ENCODE measurements at places on chromosomes 1 and 21.

DNA sequence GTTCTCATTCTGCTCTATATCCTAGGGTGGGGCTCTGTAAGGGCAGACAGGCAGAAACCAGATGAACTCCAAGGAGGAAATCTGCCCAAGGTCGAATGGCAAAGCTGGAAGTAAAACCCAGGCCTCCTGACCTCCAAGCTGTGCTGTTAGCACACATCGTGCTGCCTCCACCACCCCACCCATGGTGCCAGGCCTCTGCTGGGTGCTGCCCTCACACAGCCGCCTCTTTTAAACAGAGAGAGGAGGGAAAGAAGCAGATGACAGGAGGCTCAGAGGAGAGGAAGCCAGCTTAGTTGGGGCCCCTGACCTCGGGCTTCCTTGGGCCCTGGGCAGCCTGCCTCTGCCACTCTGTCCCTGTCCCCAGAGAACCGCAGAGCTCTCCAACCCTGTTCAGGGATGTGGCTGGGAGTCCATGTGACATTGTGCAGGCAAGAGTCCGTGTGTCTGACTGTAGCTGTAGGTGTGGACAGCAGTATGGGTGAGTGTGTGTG, 1.1 kb downstream of the SYNC start:
- no peak for DNase-seq

DNA sequence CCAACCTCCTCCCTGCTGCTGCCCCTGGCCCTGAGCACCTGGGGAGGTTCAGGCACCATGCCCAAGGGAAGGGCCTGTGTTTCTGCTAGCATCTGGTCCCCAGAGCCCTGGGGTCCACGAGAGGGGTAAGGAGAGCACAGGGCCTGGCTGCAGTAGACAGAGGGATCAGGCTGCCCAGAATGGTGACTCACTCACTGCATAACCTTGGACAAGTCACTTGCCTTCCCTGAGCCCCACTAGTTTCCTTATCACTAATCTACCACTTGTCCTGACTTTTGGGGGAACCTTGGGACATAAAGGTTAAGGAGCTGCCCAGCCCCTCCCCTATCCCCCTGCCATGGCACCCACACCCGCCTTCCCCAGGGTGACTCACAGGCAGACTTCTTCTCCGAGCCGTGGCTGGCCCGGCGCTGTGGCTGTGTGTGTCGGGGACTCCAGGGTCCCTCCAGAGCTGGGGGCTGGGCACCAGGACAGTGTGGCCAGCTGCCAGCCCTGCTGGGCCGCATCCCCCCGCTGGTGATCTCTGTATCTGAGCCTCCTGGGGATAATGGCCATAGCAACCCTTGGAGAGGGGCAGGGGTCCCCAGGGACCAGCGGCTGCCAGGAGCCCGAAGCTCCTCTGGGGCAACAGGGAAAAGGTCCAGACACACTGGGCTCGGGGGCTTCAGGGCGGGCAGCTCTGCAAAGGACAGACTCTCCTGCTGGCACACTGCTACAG, 4.0 kb downstream of the ARHGEF19 start:
- no peak for DNase-seq

- DNase-seq = peak; percentile 67
These were observed 40.2 kb downstream of the IL12RB2 start for GRCh38 chr1:67347688-67348472.

GRCh38 chr21:45048968-45049367, 25.4 kb upstream of the ADARB1 start:
- no peak for DNase-seq

- DNase-seq = no peak
These were observed 11.3 kb downstream of the DCAF8 start for GRCh38 chr1:160251011-160251410.

DNA sequence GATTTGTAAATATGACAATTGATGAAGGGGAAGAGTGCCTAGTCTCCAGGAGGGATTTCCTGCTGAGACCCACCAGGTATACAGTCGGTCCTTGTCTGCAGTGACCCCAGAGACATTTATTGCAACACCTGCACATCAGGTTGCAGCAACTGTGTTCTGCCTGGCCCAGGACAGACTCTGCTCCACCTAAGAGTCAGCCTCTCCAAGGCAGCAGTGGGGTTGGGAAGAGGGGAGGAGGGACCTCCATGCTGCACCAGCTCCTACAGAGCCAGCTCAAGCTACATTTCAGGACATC, 120.4 kb upstream of the IRF2BP2 start:
- DNase-seq = no peak

DNA sequence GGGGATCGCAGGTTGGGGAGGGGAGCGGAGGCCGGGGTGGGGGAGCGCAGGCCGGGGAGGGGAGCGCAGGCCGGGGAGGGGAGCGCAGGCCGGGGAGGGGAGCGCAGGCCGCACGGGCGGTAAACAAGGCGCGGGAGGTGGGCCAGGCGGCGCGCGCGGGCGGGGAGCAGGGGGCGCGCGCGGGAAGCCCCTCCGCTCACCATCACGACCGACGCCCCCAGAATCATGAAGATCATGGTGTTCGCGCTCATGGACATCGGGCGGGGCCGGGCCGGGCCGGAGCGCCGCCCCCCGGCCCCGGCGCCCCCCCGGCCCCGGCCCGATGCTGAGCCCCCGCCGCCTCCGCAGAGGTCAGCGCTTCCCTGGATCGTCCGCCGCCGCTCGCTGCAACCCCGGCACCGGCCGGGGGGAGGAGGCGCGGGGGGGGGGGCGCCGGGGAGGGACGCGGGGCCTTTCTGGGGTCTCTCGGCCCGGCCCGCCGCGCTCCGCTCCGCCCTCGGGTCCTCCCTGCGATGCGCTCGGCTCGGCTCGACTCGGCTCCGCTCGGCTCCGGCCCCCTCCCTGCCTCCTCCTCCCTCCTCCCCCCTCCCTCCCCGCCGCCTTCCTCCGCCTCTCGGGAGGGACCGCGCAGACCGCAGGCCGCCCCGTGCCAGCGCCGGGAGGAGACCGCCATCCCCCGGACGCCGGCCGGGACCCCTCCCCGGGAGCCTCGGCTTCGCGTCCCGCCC, at the start of gene TMEM240:
Gene TMEM240 (minus strand): TSS at position 535 of the 728 bp plus-strand sequence. CDS start 278 bp downstream, at position 257.
- DNase-seq = peak; percentile 89

DNA sequence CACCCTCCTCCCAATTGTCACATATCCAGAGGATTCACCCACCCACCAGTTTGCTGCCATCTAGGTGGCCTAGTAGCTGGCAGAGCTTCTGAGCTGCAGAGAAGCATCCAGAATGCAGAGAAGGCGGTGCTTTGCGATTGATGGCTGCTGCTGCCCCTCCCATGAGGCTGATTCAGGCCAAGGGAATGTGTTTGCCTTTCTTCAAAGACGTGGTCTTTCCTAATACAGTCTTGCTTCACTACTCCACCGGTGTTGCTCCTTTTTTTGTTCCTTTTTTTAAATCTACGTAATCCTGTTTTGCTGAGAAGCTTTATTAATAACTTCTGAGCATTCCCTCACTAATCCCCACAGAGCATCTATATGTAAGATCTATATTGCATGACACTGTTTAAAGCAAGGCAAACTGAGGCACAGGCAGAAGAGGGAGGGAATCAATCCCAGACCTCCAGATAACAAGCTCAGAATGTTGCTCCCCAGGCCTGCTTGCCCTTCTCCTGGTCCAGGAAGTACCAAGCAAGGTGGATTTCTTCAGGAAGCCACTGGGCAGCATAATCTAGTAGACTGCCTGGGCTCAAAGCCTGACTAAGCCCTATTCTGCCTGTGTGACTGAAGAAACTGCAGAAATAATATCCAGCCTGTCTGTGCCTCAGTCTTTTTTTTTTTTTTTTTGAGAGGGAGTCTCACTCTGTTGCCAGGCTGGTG, 275.5 kb upstream of the FMN2 start:
- no peak for DNase-seq
